ENCODE measurements at places on chromosomes 1 and 21.
A peak's percentile ranks its signal among the peaks of the same experiment; 100 is the strongest.

- no peak for DNase-seq
Observed at GRCh38 chr21:32386195-32386870, 6.5 kb downstream of the URB1 start.

DNA sequence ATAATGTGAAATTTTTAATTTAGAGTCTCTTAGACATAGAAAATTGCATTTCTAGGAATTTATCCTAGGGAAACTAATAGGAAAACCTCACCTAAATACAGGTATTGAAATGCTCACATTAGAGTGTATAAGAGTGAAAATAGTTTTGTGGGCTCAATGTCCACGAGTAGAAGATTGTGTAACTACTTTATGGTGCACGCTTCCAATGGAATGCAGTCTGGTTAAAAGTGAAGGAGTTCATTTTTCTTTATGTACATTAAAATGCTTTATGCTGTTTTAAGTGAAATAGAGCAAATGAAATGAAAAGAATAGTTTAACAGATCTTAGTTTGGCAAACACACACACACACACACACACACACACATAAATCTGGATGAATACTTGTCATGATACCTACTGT is 278.2 kb downstream of the USP25 start:
- no peak for DNase-seq

DNA sequence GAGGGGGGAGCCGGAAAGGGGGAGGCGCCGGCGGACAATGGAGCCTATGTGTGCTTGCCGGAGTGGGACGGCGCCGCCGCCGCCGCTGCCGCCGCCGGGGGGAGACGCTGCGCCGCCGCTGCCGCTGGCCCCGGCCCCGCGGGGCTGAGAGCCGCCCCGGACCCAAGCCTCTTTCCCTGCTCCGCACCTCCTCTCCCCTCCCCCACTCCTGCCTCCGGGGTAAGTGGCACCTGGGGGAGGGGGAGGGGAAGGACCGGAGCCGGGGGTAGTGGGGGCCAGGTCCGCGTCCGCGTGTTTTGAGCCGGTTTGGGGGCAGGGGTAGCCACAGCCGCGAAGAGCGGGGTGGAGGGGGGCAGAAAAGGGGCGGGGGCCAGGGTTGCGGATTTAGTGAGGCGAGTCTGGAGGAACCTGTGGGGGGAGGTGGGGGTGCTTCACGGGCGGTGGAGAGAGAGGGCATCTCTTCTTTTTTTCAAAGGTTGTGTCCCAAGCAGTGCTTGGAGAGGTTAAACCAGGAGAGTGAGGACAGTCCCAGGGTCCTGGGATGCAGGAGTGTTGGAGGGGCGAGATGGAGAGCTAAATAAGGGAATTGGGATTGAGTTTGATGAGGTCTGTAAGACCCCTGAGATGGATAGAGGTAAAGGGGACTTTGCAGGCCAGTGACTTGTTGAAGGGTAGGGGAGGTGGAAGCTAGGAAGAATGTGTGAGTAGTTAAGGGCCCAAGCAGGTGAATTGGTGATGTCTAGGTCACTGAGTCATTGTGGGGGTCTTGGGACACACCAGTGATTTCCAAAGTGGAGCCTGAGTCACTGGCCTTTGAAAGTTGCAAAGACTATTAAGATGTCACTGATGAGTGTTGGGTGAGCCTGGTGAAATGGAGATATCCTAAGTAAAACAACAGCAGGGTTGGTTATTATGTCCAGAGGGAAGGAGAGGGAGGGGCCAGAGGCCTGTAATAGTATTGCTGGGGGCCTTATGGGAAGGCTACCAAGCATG is 59.1 kb downstream of the BCL9 start:
- DNase-seq, result no peak

- DNase-seq, result no peak
Observed at GRCh38 chr1:26833432-26834405, 7.2 kb downstream of the ZDHHC18 start.

- DNase-seq, result no peak
Observed at GRCh38 chr1:64437453-64437852, 32.5 kb upstream of the CACHD1 start.

GRCh38 chr1:51265618-51266017 is 29.5 kb downstream of the RNF11 start:
- no peak for DNase-seq

DNA sequence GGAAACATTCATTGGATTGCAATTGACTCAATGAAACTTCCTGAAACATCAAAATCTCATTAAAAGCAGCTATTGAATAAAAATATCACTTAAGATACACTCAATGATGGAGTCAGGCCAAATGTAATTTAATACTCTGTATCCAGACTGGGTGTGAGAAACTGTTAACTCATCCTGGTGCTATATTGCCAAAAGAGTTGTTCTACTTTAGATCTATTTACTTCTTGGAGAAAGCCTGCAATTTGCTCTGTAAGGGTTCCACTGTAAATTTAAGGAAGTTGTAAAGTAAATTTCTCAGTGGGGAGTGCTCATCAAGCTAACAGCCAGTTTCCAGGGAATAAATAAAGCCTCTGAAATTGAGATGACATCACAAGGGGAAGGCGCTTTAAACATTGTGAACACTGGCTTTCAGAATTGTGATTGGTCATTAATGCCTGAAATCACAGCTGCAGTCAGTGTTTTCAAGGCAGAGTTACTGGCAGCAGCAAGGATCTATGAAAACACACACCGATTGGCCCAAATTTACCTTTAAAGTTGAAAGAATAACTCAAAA is 91.4 kb downstream of the OLFM3 start:
- DNase-seq, result no peak

DNA sequence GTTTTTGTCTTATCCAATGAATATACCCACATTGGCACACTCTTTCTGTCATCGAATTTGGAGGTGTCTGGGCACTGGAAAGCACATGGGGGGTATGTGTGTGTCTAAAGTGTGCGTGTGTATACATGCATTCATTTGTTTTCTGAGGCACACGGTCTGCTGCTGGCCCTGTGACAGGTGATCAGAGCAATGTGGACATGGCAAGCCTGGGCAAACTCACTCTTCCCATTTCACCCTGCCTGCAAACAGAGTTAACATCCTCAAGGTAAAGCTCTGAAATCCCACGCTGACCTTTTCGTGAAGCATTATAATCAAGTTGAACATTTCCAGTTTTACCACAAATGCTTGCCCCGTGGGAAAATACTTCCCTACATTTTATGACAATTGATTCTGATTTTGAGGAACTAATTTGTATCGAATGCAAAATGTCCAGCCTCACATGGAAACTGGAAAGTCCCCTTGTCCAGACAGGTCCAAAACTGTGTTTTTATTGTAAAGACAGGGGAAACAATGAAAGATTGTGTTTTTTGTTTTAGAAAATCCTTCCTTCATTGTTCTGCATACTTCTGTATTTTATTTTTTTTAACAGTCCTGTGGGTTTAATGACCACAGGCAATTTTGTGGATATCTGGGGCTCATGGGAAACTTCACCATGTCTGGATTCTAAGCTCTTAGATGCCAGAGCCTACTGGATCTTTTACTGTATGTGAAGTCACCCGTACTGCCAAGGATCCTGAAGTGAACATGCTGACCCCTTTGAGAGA is 160.9 kb downstream of the PBX1 start:
- no peak for DNase-seq

DNA sequence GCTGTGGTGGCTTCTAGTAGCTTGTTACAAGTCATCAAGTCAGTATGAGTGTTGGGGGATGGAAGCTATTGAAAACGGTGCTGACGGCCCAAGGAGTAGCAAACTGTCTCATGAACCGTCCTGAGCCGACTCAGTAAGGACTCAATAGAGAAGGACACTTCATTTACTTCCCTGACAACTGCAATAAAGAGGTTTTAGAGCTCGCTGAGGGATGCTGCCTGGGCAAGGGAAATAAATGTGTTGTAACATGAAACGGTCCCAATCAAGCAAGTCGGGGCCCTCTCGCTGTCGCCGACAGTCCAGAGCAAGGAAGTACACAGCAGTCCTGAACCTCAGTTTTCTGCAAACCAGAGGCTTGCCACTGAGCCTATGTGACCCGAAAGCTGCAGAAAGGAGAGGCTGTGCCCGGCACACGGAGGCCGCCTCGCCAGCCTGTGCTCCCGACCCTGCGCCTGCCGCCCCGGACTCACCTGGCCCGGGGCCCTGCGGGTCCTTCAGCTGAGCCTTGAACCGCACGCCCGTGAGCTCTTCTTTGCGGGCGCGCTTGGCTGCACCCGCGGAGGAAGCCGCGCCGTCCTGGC is 423 bp downstream of the URB1 start:
- no peak for DNase-seq

- DNase-seq, result no peak
Observed at GRCh38 chr1:193270996-193271395, 84.6 kb upstream of the B3GALT2 start.

GRCh38 chr1:193656841-193657240 is 470.4 kb upstream of the B3GALT2 start:
- no peak for DNase-seq

- no peak for DNase-seq
Observed at GRCh38 chr1:1303736-1304135, 4.0 kb downstream of the ACAP3 start.

DNA sequence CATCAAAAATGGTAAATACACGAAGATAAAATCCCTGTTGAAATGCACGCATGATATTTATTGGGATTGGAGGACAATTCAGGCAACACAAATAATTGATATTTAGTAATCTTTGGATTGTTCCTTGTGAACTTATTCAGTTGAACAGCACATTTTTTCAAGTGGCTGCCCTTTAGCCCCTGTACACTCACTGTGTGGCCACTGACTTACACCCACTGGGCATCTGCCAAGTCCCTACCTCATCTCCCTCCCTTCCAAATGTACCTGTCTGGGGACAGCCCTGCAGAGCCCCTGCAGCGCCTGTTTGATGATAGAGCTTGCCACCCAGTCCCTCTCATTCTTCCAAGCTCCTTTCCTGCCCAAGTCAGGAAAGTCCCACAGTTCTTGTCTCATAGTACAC is 154.3 kb downstream of the GLUL start:
- DNase-seq, result no peak

GRCh38 chr1:160103658-160104408 is 5.4 kb upstream of the IGSF8 start:
- peak; percentile 61 for DNase-seq

- DNase-seq, result no peak
Observed at GRCh38 chr1:107975851-107976250, 10.9 kb upstream of the VAV3 start.

DNA sequence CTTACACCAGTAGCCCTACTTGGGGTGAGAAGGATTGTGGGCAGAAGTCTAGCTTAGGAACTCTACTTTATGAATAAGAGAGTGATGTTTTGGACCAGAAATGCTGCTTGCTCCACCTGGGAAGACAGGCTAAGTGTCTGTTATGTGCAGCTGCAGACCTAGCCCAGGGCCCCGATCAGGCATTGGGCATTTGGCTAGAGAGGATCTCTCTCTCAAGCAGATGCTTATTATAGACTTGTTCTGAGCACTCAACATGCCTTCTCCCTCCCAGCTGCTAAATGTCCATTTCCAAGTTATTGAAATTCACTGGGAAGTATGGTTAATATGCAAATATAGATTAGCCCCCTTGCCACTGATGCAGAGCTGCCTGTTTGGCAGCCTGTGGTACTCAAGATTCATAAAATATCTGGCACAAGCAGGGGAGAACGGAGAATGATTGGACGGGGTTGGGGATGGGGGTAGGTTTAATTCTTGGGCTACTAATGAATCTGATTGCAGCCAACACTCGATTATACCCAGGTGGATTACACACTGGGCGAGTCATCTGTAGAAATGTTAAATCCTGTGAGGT is 115.9 kb downstream of the KCND3 start:
- no peak for DNase-seq

- DNase-seq, result peak; percentile 82
Observed at GRCh38 chr21:34526618-34527290, 14.7 kb upstream of the KCNE1 start.

DNA sequence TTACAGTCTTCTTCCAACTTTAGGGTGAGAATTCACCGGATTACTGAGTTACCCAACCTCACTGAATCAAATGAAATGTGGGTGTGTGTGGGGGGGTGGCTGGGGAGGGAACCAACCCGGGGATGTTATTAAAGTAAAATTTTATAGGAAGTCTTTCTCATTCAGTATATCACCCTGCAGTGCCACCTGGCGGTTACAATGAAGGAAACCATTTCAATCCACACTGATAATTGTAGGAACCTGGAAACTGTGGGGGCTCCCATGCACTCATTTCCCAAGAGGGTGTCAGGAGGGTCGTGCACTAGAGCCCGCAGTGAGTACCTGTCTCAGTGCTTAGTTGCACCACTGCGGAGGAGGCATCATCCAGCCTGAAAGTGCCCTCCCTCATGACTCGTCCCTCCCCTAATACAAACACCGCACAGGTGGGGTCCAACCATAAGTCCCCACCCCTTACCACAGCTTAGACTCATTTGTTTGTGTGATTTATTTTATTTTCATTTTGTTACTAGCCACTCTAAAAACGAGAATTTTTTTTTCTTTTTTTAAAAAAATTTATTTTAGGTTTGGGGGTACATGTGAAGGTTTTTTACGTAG is 29.1 kb upstream of the IGSF5 start:
- DNase-seq, result peak; percentile 76

GRCh38 chr1:61353797-61354406 is 271.5 kb downstream of the NFIA start:
- no peak for DNase-seq

DNA sequence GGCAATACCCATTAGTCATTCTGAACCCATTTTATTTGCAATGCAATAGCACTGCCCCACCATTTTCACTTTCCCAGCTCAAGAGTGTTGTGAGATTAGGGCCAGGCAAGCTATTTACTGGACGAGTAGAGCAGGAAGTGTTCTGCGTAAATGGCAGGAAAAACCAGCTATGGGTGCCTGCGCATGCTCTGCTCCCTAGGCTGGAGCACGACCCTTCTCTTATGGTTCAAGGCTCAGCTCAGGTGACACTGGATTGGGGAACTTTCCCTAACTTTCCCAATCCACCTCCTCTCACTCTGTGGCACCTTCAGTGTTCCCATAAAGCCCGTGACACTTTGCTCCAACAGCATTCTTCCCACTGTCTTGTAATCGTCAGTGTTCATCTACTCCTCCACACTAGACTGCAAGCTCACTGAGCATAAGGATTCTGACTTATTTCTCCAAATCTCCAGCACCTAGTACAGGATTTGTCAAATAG is 3.6 kb upstream of the MAN1A2 start:
- no peak for DNase-seq

DNA sequence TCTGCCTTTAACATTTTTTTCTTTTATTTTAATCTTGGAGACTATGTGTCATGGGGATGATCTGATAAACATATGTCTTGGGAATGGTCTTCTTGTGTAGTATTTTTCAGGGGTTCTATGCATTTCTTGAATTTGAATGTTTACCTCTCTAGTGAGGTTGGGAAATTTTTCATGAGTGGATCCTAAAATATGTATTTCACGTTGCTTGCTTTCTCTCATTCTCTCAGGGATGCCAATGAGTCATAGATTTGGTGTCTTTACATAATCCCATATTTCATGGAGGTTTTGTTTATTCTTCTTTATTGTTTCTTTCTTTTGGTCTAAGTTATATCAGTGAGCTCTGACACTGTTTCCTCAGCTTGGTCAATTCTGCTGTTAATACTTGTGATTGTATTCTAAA is 1237.2 kb downstream of the PLA2G4A start:
- no peak for DNase-seq

All from endodermal cell (in vitro differentiated cells).